ENCODE measurements at places on chromosomes 16 and 17.

DNA sequence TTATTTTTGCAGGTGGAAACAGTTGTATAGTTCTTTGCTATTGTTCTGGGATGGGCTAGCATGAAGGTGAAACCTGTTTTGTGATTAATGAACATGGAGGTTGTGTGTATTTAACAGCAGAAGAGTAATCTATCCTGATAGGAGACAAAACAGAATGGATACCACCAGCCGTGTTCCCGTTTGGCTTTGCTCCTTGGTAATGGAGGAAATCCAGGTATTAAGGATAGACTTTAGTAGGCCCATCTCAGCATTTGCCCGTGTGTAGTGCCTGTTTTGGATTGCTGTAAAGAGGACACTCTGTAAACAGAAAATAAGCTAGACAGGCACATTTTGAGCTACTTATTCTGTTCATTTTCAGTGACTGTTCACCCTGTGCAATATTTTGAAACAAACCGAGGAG lies 215.1 kb downstream of the RBFOX1 start:
- DNase-seq = no peak

DNA sequence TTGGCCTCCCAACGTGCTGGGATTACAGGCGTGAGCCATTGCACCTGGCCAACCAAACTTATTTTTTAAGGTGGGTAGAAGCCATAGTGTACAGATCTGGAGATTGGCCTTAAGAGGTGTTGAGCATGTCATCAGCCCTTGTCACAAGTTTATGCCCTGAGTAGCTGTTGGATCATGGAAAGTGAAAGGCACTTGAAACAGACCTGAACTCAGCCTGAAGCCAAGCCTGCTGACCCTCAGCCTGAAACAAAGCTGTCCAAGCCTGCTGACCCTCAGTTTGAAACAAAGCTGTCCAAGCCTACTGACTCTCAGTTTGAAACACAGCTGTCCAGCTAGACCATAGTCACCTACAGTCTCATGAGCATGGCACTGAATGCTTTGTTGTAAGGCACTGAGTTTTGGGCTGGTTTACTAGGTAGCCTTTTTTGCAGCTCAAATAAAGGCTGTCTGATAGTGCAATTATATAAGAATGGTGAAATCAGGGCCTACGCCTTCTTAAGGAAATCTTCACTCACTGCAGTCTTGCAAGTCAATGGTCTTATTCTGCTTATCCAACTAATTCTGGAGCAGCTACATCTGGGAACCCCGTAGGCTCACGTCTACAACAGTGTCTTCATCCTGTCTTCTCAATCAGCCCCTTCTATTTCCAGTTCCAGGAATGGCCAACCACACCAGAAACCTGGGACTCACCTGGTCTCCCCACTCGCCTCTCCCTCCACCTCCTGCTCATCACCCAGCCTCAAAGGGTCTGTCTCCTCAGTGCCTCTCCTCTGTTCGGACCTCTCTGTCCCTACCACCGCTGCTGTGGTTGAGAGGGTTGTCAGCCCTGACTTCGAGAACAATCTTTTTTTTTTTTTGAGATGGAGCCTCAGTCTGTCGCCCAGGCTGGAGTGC lies 2.9 kb upstream of the NPIPB15 start:
- no peak for DNase-seq

GRCh38 chr17:74812109-74813009 lies 36.2 kb upstream of the NAT9 start:
- DNase-seq = no peak

- no peak for DNase-seq
Measured at GRCh38 chr16:10300905-10301304, 85.0 kb upstream of the ATF7IP2 start.

GRCh38 chr17:81295676-81296381 lies 722 bp upstream of the SLC38A10 start:
- no peak for DNase-seq

DNA sequence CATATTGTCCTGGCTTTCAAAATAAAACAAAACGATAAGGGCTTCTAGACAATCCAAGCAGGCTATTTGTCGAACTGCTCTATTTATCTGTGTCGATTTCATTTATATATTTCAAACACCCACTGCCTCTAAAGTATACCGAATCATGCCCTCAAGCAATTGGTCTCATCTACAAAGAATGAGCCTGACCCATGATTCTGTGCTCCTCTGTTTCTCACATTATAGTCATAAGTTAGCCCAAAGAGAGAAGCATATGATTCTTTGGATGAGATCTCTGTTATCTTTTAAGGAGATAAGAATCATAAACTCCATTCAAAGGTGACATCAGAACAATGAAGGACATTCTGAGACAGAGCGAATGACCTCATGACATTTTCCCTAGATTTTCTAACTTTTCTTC lies 191.1 kb downstream of the MAP2K6 start:
- DNase-seq = no peak

All from left cardiac atrium (tissue), 4 donors.